Brain microvascular endothelial cell (primary cell): ENCODE measurements at places on chromosomes 2 and 18.

GRCh38 chr18:9217743-9218451 lies 81.3 kb downstream of the ANKRD12 start:
- peak; percentile 21 for DNase-seq

GRCh38 chr2:112621790-112622527 lies 23.8 kb upstream of the SLC20A1 start:
- peak; percentile 65 for DNase-seq

DNA sequence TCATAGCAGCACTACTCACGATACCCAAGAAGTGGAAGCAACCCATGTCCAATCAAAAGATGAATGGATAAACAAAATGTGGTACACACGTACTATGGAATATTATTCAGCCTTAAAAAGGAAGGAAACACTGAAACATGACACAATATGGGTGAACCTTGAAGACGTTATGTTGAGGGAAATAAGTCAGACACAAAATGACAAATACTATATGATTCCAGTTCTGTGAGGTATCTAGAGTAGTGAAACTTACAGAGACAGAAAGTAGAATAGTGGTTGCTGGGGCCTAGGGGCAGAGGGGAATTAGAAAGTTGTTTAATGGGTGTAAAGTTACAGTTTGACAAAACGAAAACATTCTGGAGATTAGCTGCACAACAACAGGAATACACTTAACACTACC lies 24.7 kb downstream of the TLK1 start:
- DNase-seq: no peak

DNA sequence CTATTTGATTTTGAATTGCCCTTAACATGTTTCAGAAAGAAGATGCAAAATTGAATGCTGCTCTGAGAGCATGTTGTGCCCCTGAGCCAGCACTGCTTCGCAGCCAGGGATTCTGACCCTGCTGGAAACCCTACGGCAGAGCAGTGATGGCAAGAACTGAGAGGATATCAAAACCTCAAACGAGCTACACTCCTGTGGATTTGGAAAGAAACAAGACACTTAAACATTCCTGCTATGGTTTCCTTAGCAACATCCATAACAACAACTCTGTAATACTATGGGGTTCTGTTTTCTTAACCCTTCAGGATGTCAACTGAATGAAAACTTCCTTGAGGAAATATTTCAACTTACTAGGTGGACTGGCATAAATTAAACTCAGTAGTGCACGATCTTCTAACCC lies 649.1 kb downstream of the NYAP2 start:
- peak; percentile 82 for DNase-seq

DNA sequence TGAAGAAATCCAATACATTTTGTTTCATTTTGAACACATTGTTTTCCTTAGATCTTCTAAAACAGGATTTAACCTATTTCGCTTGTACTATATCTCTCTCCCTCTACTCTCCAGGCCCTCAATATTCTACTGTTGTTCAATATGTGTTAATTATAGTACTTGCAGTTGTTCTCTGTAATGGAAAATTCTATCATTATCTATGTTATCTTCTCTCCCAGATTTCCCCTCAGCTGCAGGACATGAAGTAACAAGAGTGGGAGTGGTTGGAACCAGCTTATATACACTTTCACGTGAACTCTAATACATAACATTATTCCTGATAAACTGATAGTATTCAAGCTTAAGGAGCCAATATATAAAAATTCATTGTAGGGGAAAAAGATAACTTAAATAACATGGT lies 7.0 kb upstream of the STRN start:
- no peak for DNase-seq

DNA sequence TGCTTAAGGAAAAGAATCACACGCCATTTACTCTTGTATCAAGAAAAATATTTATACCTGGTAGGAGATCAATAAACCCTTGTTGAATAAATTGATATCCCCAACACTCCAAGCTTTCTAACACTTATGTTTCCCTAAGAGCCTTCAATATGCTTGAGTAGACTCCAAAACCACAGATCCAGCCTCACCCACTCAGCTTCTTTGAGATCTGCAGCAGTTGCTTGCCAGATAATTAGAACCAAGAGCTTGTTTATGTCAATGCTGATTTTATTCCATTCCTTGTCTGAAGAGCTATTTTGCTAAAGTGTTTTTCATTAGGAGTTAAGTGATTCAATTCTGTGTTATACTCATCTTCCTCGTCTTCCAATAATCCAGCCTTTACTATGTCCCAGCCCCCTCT lies 26.3 kb upstream of the CRIM1 start:
- DNase-seq: no peak

- DNase-seq: no peak
These were observed 6.5 kb upstream of the PLA2R1 start for GRCh38 chr2:160068906-160069305.

GRCh38 chr2:182952741-182953450 lies 85.4 kb downstream of the NCKAP1 start:
- peak; percentile 21 for DNase-seq

- DNase-seq: no peak
These were observed 39.4 kb upstream of the CTDP1 start for GRCh38 chr18:79640064-79640672.

GRCh38 chr2:10486091-10486490 lies 38.0 kb upstream of the ODC1 start:
- DNase-seq: no peak

DNA sequence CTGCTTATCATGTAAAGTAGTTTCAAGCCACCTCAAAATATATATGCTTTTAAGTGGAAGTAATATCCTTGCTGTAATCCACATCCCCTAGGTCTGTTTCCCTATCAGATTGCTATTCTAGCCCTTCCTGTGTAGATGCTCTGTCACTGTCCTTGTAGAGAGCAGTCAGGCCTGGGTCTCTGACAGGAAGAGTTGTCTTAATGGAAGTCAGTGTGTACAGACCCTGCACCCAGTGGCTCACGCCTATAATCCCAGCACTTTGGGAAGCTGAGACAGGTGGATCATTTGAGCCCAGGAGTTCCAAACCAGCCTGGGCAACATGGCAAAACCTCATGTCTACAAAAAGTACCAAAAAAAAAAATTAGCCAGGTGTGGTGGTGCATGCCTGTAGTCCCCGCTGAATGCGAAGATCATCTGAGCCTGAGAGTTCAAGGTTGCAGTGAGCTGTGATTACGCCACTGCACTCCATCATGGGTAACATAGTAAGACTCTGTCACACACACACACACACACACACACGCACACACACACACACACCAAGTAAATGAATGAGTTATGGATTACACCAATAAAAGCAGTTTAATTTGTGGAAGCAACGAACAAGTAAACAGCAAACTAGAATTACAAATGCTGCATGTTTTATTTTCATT lies 70.2 kb upstream of the DSC1 start:
- no peak for DNase-seq

DNA sequence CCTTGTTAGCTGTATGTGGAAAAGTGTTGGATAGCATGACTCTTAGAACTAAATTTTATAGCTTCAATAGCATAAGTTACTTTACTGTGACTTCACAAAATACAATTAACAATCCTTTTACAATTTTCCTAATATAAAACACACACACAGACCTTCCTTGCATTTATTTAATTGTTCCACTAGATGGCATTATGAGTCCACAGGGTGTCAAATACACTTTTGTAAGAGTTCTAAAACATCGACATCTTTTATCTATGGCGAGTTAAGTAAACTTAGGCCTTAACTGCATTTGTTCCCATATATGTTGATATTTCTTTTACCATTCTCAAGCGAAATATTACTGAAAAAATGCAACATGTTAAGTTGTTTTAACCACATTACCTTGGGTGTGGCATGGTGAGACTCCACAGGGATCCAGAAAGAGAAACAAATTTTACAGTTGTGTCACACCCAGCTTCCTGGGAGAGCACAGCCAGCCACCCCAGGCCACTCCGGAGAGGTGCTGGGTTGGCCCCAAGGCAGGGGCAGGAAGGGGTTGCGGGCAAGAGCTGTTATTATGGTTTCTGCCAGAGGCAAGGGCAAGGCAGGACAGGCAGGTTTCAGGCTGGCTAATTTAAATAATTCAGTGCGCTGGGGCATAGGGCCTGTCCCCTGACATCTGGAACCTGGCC lies 312.4 kb upstream of the MC4R start:
- no peak for DNase-seq

GRCh38 chr2:208175840-208176153 lies 12.4 kb upstream of the CRYGA start:
- no peak for DNase-seq

GRCh38 chr2:213101692-213102460 lies 49.5 kb downstream of the IKZF2 start:
- no peak for DNase-seq
